ENCODE measurements at places on chromosomes 13 and 19.

DNA sequence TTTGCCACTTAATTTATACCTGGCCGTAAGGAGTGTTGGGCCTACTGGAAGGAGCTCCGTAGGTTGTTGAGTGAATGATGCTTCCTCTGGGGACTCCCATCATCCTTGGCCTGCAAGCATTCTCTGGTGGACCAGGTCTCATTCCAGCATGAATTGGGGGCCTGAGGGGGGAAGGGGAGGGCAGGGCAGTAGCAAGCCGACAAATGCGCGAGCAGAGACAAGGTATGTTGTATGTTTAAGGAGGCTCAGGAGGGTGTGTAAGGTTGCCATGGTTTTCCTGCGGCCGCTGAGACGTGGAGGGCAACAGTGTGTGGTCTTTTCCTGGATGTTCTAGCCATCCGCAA, 749 bp downstream of the ZNF264 start:
- DNase-seq, result no peak

DNA sequence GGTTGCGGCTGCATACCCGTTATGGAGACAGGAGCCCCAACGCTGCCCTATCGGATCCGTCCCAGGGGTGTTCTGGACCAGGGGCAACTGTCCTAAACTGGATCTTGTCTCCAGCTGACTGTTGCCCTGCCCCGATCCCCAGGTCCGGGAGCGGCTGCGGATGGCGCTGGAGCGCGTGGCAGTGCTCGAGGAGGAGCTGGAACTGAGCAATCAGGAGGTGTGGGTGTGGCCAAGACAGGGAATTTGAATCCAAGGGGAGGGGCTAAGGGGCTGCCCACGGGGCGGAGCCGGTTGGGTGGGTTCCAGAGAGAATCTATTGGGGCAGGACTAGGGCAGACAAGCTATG, 9.9 kb downstream of the PPFIA3 start:
- no peak for DNase-seq

- DNase-seq, result no peak
These were observed 75.4 kb upstream of the STK24 start for GRCh38 chr13:98652276-98652675.

GRCh38 chr19:49315111-49315510, 9.9 kb downstream of the SLC6A16 start:
- DNase-seq, result no peak

DNA sequence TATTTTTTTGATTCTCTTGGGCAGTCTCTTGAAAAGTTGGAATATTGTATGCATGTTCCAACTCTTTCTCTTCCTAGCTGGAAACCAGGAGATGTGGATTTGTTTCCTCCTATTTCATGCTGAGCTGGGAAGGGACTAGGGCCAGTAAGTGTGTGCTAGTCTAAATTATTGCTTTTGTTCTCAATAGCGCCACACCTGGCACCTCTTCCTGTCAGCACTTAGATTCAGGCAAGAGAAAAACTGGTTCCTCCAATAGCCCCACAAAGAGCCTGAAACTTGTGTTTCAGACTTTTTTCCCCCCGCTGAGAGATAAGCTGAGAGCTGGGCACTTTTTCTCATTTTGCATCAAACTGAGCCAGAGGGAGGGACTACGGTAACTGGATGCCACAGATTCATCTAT, 353.4 kb downstream of the OLFM4 start:
- no peak for DNase-seq

GRCh38 chr13:53142306-53142705, 113.7 kb downstream of the OLFM4 start:
- no peak for DNase-seq

Data from GM12864 (cell line).